ENCODE measurements at places on chromosomes 12 and 14.

DNA sequence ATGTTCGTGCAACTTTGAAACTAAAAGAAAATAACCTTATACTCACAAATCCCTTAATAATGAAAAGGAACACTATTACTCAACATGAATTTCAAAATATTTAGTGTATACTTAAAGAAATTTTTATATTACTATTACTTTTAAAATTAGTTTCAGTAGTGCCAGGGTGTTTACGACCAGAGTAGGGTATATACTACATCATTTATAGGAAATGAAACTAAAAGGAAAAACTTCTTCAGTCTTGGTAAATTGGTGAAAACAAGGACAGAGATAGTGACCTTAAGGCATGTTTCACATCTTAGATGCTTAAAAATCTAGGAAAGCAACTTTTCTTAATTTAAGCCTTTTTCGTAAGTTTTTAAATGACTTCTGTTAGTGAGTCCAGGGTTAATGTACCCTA lies 4.5 kb downstream of the USP15 start:
- DNase-seq: no peak

- DNase-seq: no peak
Observed at GRCh38 chr14:59657769-59658168, 81.2 kb upstream of the CCDC175 start.

GRCh38 chr12:96094201-96094600 lies 58.8 kb upstream of the LTA4H start:
- peak; percentile 40 for DNase-seq

DNA sequence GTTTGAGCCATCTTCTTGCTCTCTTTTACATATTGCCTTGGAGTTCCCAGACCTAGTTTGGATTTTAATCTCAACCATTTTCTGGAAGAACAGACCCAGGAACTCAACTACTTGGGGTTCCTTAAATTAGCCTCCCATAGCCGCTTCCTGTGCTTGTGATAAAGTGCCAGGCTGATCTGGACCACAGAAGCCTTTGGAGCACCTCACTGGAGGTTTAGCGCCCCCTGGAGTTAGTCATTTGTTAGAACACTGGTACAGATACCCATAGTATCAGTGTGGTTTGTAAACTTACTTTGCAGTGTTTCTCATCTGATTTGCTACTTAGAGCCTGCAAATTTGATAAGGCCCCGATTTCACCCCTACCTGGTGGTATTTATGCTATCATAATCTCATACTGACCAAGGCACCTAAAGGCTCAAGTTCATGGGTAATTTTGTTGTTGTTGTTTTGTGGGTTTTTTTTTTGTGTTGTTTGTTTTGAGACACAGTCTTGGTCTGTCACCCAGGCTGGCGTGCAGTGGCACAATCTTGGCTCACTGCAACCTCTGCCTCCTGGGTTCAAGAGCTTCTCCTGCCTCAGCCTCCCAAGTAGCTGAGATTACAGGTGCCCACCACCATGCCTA lies 3.7 kb downstream of the UNC119B start:
- peak; percentile 93 for DNase-seq

- DNase-seq: no peak
Observed at GRCh38 chr14:105226198-105226597, 22.1 kb upstream of the BTBD6 start.

GRCh38 chr12:12560587-12561370 lies 1.9 kb downstream of the DUSP16 start:
- DNase-seq: peak; percentile 34

DNA sequence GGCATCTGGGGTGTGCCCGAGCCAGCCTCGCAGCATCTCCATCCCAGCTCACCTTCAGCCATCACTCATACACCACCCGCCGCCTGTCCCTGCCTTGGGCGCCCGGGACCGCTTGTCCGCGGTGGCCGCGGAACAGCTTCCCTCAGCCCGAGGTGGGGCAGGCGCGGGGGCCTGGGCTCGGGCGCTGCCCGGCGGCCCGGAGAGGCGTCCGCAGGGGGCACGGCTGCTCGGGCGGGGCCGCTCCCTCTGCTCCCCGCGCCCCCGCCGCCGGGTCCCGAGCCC lies 430 bp downstream of the SLC41A2 start:
- DNase-seq: no peak

DNA sequence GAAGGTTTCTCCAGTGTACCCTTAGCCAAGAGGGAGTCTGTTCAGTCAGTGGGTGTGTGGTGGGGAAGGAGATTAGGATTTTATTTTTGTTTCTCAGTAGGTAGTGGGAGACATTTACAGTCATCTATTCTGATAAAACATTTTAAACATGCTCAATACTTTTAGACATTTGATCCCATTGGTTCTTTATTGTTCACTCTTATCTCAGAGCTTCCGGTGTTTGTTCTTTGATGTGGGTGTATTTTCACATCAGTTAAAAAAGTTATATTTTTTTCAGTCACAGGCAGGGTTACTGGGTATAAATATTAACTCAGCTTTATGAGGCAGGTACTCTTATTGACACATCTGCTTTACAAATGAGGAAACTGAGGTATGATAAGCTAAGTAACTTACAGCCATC lies 43.3 kb upstream of the LRRK2 start:
- no peak for DNase-seq

DNA sequence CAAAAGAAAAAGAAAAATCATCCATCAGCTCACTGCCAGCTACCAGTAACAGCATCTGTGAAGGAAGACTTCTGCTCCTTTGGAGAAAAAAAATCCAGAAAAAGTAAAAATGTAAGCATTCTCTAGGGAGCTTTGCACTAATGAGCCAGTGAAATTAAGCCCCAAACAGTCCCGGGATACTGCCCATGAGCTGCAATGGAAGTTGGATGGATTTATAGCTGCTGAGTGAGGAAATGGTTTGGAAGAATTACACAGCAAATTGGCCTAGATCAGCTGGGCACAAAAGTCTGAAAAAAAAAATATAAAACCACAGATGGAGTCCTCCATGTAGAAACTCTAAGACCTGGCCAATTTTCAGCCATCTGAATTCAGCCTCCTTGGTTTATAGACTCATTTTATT lies 462.9 kb upstream of the USP15 start:
- no peak for DNase-seq

- no peak for DNase-seq
Observed at GRCh38 chr12:51915003-51915625, 7.8 kb downstream of the ACVRL1 start.

DNA sequence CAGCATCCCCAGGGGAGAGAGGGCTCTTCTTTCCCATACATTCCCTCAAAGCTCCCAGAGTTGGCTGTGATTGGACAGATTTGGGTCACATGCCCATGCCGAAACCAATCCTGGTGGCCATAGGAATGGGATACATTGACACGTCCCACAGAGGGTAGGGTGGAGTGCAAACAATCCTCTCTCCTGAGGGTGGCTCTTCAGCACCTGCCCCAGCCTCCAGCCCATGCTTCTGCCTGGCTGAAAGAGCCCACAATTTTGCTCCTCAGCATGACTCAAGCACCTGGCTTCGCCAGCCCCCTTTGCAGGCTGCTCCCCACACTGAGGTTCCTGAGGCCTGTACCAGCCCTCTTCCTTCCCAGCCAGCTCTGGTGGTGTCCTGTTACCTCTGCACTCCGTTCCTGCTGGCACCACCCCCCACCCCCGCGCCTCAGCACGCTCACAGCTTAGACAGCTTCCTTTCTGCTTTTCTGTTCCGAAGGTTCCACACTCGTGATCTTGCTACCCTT lies 71.7 kb downstream of the CCDC92 start:
- peak; percentile 83 for DNase-seq

- no peak for DNase-seq
Observed at GRCh38 chr14:34937442-34937841, 45.4 kb upstream of the SRP54 start.

DNA sequence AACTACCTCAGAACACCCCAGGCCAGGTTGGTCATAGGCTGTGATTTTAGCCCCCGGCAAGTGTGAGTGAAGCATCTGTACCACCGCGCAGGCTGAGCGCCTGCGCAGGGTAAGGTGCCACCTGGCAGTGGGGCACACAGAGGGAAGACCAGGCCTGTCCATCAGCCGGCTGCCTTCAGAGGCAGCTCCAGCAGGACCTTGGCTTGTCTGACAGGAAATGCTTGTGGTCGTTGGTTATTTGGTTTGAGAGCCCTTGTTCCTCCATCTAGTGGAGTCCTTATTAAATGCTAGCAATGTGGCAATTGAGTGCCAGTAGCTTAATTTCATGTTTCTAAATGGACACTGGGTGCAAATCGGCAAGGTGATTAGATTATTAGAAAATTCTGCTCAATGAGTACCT lies 27.5 kb downstream of the SLC25A29 start:
- DNase-seq: peak; percentile 68

- DNase-seq: no peak
Observed at GRCh38 chr12:84085046-84085445, 827.6 kb downstream of the SLC6A15 start.

DNA sequence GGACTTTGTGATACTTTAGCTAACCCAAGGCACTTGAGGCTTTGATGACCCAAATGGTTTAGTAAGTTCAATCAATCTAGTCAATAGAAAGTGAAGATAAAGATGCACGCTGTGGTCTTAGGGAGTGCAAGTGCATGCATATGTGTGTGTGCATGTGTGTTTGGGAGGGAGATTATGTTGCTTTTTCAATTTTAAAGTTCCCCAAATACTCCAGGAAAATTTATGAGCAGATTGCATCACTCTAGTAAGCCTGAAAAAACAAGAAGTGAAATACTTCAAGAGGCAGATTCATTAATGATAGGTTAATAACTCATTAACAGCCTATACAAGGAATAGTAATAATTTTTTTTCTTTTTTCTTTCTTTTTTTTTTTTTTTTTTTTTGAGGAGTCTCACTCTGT lies 12.4 kb upstream of the SIX1 start:
- no peak for DNase-seq

GRCh38 chr12:107921062-107921461 lies 146.6 kb downstream of the ASCL4 start:
- no peak for DNase-seq

DNA sequence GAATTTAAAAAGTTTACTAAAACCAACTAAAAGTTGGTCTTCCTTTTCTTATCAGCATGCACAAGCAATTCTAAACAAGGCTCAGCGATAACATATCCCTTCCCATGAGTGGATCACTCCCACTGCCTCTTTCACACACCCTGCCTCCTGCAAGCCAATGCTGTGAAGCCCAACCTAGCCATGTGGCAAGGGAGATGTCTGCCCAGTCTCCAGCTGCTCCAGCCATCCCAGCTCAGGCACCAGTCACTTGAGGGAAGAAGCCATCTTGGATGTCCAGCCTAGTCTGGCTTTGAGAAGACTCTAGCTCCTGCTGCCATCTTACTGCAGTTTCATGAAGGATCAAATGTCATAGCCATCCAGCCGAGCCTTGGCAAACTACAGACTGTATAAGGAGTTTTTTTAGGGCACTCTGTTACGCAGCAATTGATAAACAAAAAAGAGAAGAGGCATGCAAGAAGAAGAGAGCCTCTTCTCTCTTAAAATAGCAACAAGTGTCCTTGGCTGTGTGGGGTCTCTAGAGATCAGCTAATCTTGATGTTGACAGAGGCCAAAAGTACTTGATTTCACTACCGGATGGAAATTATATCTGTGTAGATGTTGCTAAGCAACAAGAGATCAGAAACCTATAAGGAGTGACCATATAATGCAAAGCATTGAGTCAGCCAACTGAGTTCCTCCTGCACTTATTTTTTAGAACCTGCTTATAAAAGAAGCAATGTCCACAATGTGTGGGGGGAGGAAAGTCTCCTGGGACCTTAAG lies 108.9 kb downstream of the PTCSC3 start:
- DNase-seq: no peak

- no peak for DNase-seq
Observed at GRCh38 chr14:63892265-63892664, 39.5 kb downstream of the SYNE2 start.

- peak; percentile 18 for DNase-seq
Observed at GRCh38 chr12:12622418-12622817, 10.7 kb downstream of the CREBL2 start.

- DNase-seq: no peak
Observed at GRCh38 chr14:73888460-73888725, 1.7 kb downstream of the ZNF410 start.

- peak; percentile 14 for DNase-seq
Observed at GRCh38 chr14:78450669-78451318, 280.6 kb downstream of the NRXN3 start.

DNA sequence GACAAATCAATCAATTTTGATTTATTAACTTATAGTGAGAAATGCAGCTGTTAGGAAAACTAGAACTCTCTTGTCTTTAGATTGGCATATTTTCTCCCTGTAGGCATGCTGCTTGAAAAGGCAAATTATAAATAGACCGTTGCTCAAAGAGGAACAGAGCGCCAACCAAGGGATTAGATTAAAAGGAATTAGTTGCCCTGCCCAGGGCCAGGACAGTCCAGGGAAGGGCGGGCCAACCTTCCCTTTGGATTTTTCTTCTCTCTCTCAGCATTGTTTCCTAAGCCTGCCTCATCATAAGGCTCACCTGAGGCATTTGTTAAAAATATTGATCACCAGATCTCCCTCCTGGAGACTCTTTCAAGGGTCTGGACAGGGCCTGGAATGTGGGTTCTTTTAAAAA lies 8.6 kb downstream of the CIPC start:
- DNase-seq: no peak

DNA sequence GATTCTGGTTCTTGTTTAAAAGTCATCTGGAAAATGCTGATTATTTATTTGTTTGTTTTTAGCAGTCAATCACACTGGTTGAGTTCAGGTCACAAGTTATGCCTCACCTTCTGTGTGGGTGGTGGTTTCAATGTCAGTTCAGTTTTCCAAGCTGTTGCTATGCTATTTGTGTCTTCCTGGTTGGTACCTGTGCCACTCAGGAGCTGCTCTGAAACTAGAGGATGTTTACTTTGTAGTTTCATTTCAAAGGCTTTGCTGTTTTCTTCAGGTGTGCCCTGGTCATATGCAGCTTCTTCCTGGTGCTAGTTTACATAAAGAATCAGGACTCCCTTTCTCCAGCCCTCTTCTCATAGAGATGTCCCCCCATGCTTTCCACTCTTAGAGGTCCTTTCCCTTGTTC lies 75.7 kb upstream of the PPP4R3A start:
- no peak for DNase-seq

- DNase-seq: peak; percentile 59
Observed at GRCh38 chr12:89470741-89471509, 53.7 kb downstream of the GALNT4 start.

- DNase-seq: no peak
Observed at GRCh38 chr12:5220099-5220498, 176.4 kb downstream of the KCNA5 start.

- DNase-seq: no peak
Observed at GRCh38 chr14:102775855-102776760, 1.1 kb upstream of the TRAF3 start.

DNA sequence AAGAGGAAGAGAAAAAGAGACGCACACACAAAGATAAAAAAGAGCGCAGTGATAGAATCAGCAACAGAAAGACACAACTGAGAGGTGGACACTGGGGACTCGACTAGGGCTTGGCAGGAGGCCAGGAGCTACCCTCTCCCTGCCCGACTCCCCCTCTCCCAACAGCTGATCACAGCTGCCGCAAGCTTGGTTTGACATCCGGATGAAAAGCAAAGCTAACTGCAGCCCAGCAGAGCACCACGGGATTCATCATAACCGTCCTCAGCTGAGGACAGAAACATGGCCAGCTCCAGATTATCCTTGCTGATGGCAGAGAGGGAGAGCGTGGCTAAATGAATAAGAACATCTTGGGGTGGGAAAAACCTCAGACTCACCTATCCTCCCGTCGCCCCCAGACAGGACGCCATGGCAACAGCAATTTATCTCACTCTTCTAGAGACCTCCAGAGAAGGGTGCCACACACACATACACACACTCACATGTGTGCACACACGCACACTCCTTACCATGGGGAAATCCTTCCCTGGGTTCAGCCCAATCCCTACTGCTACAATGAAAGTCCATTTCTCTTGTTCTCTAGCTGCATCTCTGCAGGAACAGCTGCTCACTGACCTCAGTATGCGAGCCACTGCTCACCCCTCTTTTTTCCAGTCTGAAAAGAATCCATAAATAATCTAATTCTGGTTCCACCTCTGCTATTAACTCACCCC lies 135.3 kb downstream of the NTF3 start:
- no peak for DNase-seq

All from Kasumi-1 (cell line).